ENCODE measurements at places on chromosomes 16 and 17. TPM values are rescaled to one million over a fixed set of nuclear protein-coding genes. Genes with fewer than 3 reads are reported as not detected.

OSGIN1 gene
- total RNA-seq, result 4.1 TPM

CD79B gene
- 14.1 TPM for total RNA-seq

CDR2L gene
- total RNA-seq, result 15.2 TPM

KRTAP1-5 gene
- total RNA-seq, result 11.6 TPM
